CD4-positive, alpha-beta T cell treated with Interferon gamma for 1 hour (primary cell): ENCODE measurements at places on chromosomes 13 and 19.

GRCh38 chr13:43401361-43401760 is 378.0 kb downstream of the DNAJC15 start:
- no peak for DNase-seq

GRCh38 chr19:35978832-35979365 is 16.1 kb upstream of the SDHAF1 start:
- no peak for DNase-seq

DNA sequence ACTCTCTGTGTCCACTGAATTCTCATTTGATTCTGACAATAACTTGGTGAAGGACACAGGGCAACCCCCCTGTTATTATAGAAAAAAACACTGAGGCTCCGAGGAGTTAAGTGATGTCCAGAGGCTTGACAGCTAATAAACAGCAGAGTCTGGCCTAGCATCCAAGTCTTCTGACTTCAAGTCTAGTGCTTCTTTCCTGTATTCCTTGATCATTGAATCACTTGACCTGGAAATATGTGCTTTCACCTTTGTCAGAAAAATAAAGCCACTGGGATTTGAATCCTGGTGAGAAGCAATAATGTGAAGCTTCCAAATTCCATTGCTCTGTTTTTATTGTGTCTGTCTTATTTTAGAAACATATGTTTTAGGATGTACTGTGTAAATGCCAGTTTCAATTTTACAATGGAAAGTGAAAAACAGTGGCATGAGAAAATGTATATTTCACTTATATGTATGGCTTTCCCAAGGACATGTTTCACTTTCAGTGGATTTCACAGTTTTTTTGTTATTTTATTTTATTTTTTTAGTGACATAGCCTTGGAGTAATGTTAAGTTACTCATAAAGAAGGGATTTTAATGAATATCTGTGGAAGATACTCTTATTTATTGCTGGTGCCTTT is 190.2 kb downstream of the GPC6 start:
- DNase-seq = no peak

DNA sequence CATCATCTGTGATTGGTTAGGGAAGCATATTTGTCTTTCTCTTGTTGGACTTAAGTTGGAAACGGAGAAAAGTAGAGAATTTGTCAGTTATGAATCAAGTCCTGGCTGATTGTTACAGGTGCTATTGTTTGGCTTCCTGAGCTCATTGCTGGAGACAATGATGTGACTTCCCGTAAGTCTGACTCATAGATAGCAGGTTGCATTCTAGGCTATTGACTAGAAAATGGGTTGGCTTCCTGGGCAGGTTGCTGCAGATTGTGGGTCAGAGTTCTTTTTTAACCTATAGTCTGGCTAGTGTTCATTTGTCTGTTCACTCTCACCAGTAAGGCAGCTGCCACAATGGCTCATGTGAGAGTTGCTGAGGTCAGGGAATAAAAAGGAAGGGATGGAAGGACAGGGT is 101.5 kb downstream of the CCNA1 start:
- DNase-seq = no peak
